Chondrocyte (in vitro differentiated cells): ENCODE measurements at places on chromosomes 13 and 19. TPM values are rescaled to one million over a fixed set of nuclear protein-coding genes. Genes with fewer than 3 reads are reported as not detected.

- H3K27me3 ChIP-seq = no peaks in the 10 kb centered on the region
- H3K36me3 ChIP-seq = peaks cover 3% of the 10 kb centered on the region
- H3K4me1 ChIP-seq = peaks cover 20% of the 10 kb centered on the region
- H3K4me3 ChIP-seq = peak overlapping the region; percentile 93
These were observed 1.1 kb downstream of the ZFP30 start for GRCh38 chr19:37654118-37654517.

DNA sequence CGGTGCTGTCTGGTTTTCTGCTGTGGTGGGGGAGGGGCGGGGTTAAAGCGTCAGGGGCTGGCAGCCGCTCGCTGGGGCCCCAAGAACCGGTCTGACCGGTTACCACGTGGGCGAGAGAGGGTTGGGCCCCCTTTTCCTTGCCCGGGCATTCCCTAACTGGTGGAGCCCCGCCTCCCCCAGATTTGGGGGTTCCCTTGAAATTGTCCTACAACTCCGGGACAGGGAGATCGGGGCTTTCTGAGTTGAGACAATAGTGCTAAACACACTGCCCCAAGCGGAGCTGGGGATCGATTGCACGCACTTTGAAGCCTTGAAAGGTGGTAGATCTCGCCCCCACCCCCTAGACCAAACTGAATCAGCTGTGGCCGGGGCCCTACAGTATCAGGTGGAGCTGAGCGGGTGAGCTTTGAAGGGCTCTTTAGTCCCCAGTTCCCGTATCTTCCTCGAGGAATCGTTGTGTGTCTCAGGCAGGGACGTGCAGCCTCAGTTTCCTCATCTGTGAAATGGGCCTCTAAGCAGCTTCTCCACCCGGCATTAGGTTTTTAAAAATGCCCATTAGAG lies 4.8 kb downstream of the IER2 start:
- H3K27ac ChIP-seq = peak overlapping the region; percentile 93
- peaks cover 16% of the 10 kb centered on the region for H3K4me1 ChIP-seq
- no peak for DNase-seq
- H3K27me3 ChIP-seq = no peaks in the 10 kb centered on the region

DNA sequence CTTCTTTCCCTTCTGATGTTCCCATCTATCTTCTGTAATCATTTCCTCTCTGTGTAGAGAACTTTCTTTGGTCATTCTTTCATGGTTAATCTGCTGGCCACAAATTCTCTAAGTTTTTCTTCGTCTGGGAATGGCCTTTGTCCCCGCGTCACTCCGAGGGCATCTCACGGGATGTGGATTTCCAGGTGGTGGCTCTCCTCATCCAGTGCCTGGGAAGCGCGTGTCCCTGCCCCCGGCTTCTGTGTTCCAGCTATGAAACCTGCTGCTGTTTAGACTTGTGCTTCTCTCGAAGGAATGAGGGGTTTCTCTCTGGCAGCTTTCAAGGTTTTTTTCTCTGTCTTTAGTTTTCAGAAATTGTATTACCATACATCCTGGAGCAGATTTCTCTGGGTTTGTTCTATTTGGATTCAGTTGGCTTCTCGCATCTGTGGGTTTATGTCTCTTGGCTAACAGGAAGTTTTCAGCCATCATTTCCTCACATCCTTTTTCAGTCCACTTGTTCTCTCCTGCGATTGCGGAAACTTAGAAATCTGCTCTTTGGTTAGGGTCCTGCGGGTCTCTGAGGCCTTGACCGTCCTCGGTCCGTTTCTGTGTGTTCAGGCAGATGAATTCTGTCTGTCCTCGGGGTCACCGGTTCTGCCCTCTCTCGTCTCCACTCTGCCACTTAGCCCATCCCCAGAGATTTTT lies 36.9 kb upstream of the DCUN1D2 start:
- no peaks in the 10 kb centered on the region for H3K4me1 ChIP-seq
- H3K4me3 ChIP-seq = no peak overlapping the region

SLITRK5 gene
- 0.02 to 0.29 TPM (median 0.03 TPM) in 3 replicates for total RNA-seq

DNA sequence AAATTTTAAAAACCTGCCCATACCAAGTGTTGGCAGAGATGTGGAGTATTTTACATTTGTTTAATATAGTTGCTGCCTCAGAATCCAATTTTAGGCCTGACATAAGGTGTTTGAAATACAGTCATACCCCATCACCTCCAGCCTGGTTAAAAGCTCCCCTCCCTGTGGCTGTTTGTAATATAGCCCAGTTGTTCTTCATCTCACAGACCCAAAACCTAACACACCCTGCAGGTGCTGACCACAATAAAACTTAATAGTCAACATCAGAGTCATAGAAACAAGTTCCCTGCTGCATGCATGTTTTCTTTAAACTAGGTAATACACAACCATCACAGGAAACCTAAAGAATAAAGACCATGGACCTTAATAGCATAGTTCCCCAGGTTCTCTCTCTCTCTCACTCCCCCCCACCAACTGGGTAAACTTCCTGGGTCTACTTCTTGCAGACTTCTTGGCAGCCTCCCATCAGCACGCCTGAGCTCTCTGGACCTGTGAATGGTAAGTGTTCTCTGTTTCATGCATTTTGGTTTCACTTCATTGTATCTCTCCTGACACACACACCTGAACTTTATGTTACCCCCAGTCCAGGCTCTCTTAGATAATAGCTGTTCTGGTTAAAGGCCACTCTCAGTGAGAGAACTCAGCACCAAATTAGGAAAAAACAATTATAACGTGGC lies 1369.9 kb downstream of the EFNB2 start:
- H3K27me3 ChIP-seq = no peaks in the 10 kb centered on the region
- no peak overlapping the region for H3K27ac ChIP-seq
- peaks cover 8% of the 10 kb centered on the region for H3K4me1 ChIP-seq
- H3K36me3 ChIP-seq = no peaks in the 10 kb centered on the region
- H3K4me3 ChIP-seq = no peak overlapping the region

DNA sequence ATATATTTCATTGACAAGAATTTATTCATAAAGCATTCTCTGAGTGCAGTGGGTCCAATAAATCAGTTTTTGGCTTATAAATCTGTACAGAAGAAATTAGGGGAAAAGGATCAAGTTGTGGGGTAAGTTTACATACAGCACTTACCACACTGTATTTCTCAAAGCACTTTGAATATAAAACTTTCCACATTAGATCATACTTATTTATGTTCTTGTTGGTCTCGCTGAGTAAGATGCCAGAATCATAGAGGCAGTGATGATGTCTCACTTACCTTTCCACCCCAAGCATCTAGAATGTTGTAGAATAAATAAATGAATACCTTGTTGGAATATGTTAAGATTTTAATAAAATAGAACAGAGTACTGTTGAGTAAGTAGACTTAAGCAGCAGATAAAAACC lies 279.1 kb downstream of the PCDH20 start:
- H3K4me1 ChIP-seq = no peaks in the 10 kb centered on the region
- H3K27me3 ChIP-seq = peaks cover 2% of the 10 kb centered on the region
- H3K27ac ChIP-seq = no peak overlapping the region

GRCh38 chr13:61146571-61146970 lies 269.1 kb downstream of the PCDH20 start:
- no peak for DNase-seq
- no peaks in the 10 kb centered on the region for H3K27me3 ChIP-seq
- H3K4me1 ChIP-seq = no peaks in the 10 kb centered on the region

SCN1B gene
- total RNA-seq = 5.7 to 6.0 TPM (median 5.8 TPM) in 3 replicates

- no peaks in the 10 kb centered on the region for H3K36me3 ChIP-seq
- H3K4me3 ChIP-seq = no peak overlapping the region
- H3K27me3 ChIP-seq = peaks cover 6% of the 10 kb centered on the region
- H3K4me1 ChIP-seq = no peaks in the 10 kb centered on the region
These were observed 19.1 kb downstream of the POP4 start for GRCh38 chr19:29625186-29625651.

DNA sequence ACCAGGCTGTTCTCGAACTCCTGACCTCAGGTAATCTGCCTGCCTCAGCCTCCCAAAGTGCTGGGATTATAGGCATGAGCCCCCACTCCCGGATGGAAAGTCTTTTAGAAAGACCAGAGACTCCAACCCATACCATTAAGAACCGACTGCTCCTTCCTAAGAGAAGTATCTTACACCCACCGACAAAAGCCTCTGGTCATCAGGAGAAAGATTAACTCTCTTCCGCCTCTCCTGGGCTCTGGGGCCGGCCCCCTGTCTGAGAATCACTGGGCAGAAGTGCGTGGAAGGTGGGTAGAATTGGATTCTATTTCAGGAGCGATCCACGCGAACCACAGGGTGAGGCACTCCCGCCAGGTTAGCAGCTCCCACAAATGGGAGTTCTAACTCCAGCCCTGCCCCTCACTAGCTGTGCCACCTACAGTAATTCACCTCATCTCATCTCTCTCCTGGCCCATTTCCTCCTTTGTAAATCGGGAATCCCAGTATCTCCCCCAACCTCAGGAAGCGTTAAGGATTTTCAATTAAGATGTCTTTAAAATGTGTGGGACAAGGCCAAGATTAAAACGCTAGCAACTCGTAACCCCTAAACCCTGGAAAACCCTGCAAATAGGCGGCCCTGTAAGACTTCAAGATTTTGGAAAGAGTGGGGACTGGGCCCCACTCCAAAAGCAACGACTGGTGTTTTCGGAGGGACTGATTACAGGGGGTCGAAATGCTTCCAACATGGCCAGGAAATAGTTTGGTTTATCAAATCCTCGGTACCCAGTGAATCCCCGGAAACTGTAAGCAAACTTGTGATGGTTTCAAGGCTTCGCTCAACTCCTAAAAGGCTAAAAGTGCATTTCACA lies 1.3 kb downstream of the HNRNPL start:
- no peaks in the 10 kb centered on the region for H3K27me3 ChIP-seq
- DNase-seq = no peak

- no peak overlapping the region for H3K4me3 ChIP-seq
- H3K27ac ChIP-seq = no peak overlapping the region
- H3K36me3 ChIP-seq = no peaks in the 10 kb centered on the region
- H3K4me1 ChIP-seq = peaks cover 5% of the 10 kb centered on the region
- no peak for DNase-seq
These were observed 1342.5 kb upstream of the SLC10A2 start for GRCh38 chr13:104408733-104409132.

DNA sequence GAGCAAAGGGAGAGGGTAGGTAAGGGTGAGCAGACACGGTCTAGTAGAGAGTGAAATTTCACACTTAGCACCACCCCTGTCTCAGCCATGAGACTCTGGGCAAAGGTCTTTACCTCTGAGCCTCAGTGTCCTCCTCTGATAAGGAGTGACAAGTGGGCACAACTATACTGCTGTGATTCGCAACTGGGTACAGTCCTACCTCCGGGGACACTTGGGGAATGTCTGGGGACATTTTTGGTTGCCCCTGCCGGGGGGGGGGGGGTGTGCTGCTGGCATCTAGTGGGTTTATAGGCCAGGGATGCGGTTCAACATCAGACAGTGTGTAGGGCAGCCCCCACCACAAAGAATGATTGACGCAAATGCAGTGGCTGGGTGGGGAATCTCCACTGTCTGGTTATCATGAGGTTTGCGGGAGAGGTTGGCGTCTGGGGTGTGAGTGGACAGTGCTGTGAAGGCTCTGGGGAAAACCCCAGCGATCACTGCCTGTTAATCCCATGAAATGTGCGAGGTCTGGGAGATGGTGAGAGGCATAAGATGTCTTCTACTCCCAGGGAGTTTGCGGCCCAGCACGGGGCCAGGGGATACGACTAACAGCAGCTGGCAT lies 4.3 kb downstream of the NACC1 start:
- H3K36me3 ChIP-seq = no peaks in the 10 kb centered on the region
- DNase-seq = no peak
- no peaks in the 10 kb centered on the region for H3K27me3 ChIP-seq
- H3K27ac ChIP-seq = peak overlapping the region; percentile 25
- peaks cover 39% of the 10 kb centered on the region for H3K4me1 ChIP-seq

DNA sequence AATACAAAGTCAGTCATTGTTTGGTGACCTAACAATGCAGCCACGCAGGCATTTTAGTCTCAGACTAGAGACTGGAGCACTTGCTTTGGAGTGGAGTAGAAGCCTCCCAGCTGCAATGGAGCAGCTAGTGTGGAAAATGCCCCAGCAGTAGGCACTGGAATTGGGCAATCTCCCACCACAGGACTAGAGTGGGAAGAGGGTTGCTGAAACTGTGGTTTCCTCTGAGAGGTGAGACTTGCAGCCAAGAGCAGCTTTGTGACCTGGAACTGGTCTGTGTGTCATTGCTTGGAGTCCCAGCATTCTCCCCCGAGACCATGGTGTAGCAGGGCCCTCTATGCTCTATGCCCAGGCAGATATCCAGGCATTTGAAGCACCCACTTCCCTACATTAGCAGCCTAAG lies 556.3 kb downstream of the UQCRFS1 start:
- no peaks in the 10 kb centered on the region for H3K36me3 ChIP-seq
- no peaks in the 10 kb centered on the region for H3K27me3 ChIP-seq
- H3K4me1 ChIP-seq = no peaks in the 10 kb centered on the region
- H3K4me3 ChIP-seq = no peak overlapping the region

GRCh38 chr19:55594996-55595545 lies 4.2 kb downstream of the FIZ1 start:
- no peak overlapping the region for H3K4me3 ChIP-seq
- DNase-seq = no peak
- H3K4me1 ChIP-seq = peaks cover 14% of the 10 kb centered on the region
- no peak overlapping the region for H3K27ac ChIP-seq
- no peaks in the 10 kb centered on the region for H3K27me3 ChIP-seq
- H3K36me3 ChIP-seq = peaks cover 26% of the 10 kb centered on the region

LHB gene
- not detected in 3 replicates for total RNA-seq

DNA sequence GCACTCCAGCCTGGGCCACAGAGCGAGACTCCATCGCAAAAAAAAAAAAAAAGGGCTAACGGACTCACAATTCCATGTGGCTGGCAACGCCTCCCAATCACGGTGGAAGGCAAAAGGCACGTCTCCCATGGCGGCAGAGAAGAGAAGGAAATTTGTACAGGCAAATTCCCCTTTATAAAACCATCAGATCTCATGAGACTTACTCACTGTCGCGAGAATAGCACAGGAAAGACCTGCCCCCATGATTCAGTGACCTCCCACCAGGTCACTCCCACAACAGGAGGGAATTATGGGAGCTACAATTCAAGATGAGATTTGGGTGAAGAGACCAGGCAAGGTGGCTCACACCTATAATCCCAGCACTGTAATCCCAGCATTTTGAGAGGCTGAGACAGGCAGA lies 18.7 kb upstream of the NMRK2 start:
- H3K4me1 ChIP-seq = no peaks in the 10 kb centered on the region
- no peaks in the 10 kb centered on the region for H3K36me3 ChIP-seq

LRRC63 gene
- total RNA-seq = 0.15 TPM in 1 of 3 replicates, not detected in the others

- no peaks in the 10 kb centered on the region for H3K36me3 ChIP-seq
- H3K4me1 ChIP-seq = no peaks in the 10 kb centered on the region
- no peak overlapping the region for H3K4me3 ChIP-seq
These were observed 1.5 kb upstream of the CEACAM5 start for GRCh38 chr19:41706741-41707501.

GJB2 gene
- total RNA-seq = not detected in 3 replicates

GRCh38 chr13:98486412-98486811 lies 90.5 kb downstream of the STK24 start:
- no peak for DNase-seq
- H3K27ac ChIP-seq = peak overlapping the region; percentile 65
- H3K36me3 ChIP-seq = no peaks in the 10 kb centered on the region
- H3K4me1 ChIP-seq = peaks cover 92% of the 10 kb centered on the region
